Activated naive CD8-positive, alpha-beta T cell treated with anti-CD3 and anti-CD28 coated beads for 36 hours (primary cell): ENCODE measurements at places on chromosomes 12 and 14.

GRCh38 chr12:51886021-51886710 lies 1.7 kb upstream of the ANKRD33 start:
- DNase-seq, result peak; percentile 28

DNA sequence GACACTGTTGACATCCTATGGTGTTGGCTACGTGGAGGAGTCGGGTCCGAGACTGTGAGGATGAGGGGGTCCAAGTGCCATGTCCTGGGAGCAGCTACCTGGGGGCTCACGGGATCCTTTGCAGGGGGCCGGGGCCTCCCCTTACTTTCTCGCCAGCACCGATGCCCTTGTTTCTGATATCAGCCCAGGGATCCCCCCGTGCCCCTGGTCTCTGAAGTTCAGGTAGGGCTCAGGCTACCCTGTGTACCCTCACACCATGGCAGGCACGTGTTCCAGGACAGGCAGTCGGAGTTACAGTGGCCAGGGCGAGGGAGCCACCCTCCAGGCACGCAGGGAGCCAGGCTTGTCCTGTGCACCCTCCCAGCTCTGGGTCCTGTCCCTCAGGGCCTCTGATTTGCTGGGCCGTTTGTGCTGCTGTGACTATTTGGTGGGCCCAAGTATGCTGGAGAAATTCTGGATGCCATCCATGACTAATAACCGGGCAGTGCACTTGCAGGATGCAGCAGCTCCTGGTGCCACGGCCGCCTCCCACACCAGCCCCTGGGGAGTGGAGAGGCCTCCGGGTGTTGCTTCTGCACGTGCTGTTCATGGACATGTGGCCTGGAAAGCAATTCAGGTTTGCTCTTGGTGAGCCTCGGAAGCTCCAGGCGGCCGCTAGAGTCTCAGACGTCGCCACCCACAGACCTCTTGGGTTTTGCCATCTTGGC lies 93.1 kb upstream of the SFSWAP start:
- DNase-seq, result no peak

DNA sequence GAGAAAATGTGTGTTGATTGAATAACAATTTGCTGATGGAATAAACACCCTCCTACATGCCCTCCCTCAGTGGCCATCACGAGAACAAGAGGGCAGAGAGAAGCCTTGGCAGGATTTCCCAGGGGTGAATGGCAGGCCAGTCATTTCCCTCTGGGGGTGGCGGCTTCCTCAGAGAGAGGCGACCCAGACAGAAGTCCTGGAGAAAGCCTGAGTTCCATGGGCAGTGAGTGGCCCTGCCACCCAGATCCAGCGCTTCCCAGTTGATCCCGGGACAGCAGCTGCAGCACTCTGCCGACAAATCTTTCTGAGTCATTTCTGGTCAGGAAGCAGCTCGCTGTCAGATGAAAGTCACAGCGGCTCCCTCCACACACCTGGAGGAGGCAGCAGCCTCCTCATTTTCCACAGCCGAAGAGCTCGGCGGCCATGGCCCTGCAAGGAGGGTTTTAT lies 123.0 kb downstream of the SCARB1 start:
- DNase-seq, result peak; percentile 36

DNA sequence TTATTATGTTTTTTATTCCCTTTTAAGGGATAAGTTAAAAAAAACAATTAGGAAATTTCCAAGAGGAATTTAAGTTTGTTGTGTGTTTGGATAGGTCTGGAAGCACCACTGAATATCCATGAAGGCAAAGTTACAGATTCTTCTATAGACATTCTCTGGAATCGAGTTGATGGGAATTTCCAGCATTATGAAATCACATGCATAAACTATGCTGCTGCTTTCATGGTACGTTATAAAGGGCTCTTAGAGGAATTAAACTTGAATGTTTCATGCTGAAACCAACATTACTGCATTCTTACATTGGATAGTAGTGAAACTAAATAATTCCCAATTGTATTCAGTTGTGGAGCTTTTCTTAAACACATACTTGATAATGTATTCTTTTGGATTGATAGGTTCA lies 21.5 kb upstream of the PTPRQ start:
- no peak for DNase-seq

GRCh38 chr14:60514378-60514740 lies 5.4 kb downstream of the SIX6 start:
- DNase-seq, result no peak

DNA sequence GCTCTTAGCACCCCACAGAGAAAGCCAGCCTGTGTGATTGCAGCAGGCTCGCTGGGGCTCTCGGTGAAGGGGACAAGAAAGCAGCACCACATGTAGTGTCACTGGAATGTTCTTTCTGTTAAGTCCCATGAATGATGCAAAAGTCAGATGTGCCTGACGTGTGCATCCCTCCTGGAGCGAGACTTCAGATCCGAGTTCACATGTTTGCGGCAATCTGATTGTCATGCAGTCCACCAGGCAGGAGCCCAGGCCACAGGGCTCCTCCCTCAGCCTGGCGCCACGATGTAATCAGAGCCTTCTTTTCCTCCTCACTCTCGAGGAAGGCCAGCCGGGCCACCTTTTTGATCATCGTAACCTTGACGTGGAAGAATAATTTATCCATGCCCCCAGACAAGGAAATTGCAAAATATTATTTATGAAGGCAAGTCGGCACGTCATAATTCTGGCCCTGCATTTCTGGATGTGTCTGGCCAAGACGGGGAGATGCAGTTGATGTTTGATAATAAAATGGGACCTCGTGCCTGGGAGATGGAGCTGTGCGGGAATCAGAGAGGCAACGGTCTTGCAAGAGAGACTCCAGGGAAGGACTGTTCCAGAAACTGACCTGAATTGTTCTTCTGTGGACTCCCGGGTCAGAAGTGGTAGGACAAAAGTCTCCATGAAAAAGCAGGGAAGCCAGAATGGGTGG lies 214.6 kb downstream of the PHETA1 start:
- DNase-seq, result no peak

DNA sequence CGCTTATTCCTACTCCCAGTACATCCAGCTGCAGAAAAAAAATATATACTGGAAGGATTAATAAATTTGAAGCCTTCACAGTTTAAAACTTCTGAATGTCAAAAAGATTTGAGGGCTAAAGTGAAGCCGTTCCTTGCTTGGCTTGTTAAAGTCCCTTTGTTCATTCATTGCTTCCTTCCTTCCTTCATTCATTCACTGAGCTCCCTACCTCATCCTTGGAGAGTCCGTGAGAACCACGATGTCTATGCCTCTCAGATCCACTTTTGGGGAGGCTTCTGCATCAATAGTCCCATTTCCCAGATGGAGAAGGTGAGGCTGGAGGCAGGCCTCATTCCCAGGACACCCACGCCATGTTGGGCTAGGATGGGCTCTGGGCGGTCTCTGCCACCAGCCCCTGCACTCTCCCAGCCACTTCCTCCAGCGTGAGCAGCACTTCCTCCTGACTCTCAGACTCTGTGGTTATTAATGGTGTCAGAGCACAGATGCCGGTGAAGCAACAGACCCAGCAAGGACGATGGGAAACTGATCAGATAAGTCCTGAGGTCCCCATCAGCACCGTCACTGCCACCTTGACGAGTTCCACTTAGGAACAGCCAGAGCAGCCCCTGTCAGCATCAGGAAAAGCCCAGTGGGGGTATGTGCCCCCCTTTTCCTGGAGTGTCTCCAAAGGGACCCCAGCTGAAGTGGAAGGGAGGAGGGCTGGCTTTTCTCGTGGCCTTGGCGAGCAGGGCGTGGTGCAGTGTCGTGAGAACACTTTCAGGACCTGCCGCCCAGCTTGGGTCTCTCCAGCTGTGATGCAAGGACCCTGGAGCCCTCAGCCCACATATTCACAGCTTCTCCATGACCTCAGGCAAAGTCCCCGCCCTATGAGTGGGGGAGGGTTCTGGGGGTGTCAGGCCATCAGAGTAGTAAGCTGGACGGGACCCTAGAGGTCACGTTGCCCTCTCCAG lies 21.2 kb downstream of the ASB2 start:
- peak; percentile 55 for DNase-seq
